ENCODE measurements at places on chromosomes 13 and 19.
A peak's percentile ranks its signal among the peaks of the same experiment; 100 is the strongest.

DNA sequence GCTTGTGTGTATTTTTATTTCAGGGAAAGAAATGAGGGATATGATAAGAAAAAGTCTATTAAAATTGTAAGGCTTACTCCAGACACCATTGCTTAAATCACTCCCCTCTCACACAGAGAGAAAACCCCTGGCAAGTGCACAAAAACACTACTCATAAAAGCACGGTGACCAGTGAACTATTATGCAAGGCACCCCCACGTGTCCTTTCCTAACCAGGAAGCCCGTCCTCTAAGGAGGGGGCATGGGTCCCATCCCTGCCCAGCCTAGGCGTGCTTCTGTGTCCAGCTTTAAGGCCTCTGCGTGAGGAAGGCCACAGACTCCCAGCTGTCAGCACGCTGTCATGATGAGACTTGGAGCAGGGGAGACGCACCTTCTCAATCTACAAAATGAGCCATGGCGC, 83.5 kb downstream of the SLC7A1 start:
- no peak for DNase-seq

DNA sequence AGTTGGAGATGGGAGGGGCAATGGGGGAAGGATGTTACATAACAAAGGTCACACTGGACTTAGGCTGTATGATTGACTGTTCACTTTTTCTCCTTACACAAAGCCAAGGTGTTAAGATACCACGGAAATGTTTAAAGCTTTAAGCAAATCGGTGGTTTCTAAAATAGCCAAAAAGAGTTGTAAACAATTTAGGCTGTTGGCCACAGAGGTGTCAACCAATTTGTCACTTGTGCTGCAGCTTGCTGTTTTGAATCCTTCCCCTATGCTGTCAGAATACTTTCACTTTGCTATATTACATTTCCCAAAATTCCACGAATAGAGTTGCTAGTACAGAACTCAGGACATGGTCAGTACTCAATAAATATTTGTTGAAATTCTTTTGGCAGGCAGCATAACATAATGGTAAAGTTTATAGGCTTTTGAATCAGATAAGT, 149.3 kb downstream of the VWA8 start:
- DNase-seq, result no peak

DNA sequence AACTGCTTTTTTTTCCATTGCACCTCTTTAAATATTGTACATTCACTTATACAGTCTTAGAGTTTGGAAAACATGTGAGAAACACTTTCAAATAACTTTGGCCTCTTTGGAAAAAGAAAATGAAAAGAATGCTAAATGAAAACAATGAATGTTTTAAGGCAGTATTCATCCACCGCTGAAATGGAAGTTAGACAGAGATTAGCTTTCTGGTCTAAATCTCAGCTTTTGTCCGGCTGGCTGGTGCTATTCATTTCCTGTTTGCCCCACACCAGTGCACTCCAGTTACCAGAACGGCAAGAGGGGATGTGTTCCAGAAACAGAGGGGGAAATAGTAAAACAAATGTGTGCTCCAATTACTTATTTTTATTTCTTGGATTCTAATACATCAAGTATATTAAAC, 1201.3 kb downstream of the EFNB2 start:
- no peak for DNase-seq

DNA sequence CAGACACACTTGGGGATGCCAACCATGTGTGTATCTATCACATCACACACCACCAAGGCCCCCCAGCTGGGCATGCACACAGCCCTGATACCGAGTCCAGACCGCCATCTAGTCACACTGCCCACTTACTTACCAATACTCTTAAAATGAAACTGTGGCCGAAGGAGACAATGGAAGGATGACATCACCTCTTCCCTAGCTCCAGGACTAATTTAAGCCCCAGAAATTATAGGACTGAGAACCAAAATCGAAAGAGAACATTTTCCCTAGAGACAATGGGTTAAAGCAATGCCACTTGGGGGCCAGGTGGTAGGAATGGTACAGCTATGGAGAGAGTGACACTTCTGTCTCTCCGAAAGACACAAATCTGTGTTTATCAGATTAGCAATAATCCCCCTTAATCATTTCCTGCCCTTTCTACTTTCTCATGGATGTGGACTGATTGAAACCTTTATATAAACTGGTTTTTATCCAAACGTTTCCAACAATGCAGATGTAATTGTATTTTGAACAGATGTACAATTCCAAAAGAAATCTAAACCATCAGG, 663 bp upstream of the GGACT start:
- DNase-seq, result no peak

DNA sequence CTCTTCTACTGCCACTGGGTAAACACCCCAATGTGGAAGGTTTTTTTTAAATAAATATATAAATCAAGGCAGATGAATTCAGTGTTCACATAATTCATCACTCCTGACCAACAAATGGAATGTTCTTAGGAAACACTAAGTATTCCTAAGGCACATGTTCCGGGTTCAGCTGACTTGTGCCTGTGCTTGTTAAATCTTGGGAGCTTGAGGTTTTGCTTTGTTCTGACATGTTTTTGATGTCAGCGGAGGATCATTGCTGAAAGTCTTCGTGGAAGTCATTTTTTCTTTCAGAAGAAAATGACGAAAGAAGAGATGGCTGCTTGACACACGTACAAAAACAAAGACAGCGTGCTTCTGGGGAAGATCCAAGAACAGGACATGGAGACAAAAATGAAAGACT, 185.8 kb downstream of the MZT1 start:
- no peak for DNase-seq

DNA sequence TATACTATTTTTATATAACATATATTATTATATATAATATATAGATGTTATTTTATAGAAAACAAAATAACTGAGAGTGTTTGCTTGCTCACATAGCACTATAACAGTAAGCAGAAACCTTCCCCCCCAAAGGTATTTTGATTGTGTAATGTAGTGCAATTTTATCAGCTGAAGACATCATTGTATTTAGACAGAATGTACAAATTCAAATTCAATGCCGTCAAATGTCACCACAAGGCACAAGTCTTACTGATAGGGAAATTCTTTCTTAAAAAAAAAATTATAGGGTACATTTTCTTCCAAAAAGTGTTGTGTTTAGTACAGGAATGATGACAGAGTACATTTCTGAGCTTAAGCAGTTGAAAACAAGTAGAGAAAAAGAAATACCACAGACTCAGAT, 1147.1 kb upstream of the SPRY2 start:
- no peak for DNase-seq

DNA sequence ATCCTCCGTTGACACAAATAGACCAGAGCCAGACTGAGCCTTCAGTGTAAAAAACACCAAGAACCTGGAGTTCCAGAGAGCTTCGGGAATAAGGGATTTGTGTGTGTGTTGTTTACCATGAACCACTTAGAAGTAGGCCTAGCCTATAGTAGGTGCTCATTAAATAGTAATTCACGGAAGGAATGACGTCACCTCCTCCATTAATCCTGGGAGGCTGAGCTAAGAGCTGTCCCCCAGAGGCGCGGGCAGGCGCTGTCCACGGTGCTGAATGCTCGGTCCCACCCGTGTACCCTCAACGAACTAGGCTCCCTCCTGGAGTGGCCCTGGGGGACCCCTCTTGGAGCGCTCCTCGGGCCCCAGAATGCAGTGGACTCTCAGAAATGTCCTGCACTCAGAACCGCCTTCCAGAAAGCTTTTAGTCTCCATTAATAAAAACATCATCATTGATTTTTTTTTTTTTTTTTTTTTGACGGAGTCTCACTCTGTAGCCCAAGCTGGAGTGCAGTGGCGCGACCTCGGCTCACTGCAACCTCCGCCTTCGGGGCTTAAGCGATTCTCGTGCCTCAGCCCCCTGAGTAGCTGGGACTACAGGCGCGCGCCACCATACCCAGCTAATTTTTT, 6.5 kb downstream of the UNC13A start:
- DNase-seq, result peak; percentile 15

DNA sequence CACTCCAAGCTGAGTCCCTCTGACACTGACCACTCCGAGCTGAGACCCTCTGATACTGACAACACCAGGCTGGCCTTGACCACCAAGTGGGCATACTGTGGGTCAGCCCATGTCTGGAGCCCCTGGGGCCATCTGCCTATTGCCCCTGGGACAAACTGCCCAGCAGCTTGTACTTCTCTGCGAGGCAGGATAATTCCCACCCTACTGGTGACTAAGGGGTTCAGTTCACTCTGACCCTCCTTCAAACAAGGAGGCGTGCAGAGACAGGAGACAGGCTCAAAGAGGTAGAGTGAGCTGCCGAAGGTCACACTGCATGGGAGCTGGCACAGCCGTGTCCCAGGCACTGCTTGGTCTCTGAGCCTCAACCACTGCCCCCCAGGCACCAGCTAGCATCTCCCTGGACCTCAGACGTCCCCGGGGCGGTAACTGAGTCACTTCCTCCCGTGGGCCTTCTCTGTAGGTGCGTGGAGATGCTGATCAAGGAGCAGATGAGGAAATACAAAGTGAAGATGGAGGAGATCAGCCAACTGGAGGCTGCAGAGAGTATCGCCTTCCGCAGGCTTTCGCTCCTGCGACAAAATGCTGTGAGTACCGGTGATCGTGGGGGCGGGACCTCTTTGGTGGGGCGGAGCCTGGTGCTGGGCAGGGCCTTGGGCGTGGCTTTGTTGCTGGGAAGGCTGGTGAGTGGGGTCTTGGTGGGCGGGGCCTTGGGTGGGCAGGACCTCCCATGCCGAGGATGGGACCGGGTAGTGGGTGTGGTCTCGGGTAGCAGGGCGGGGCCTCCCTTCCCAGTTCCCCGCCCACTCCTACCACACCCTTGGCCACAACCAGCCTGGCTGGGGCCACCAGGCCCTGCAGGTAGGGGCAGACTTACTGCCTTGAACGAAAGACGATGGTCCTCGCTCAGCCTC, 5.8 kb upstream of the USE1 start:
- peak; percentile 42 for DNase-seq

GRCh38 chr13:51697181-51697580, 106.8 kb downstream of the DHRS12 start:
- DNase-seq, result no peak

DNA sequence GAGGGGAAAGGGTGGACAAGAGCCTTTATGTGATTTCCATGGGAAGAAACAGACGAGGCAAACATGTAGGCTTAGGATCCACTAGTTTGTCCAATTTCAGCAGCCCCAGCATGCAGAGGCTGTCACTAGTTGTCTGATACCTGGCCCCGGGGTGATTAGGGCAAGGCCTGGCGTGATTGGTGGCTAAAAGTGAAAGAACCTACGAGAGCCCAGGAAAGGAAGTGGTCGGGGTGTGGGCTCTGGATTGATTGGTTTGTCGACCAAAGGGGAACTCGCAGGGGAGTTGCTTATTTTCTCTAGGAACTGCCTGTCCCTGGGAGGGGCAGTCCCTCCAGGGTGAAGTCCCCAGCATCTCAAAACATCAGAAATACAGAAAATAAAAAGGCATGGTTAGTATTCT, 64.2 kb upstream of the UQCRFS1 start:
- peak; percentile 38 for DNase-seq

DNA sequence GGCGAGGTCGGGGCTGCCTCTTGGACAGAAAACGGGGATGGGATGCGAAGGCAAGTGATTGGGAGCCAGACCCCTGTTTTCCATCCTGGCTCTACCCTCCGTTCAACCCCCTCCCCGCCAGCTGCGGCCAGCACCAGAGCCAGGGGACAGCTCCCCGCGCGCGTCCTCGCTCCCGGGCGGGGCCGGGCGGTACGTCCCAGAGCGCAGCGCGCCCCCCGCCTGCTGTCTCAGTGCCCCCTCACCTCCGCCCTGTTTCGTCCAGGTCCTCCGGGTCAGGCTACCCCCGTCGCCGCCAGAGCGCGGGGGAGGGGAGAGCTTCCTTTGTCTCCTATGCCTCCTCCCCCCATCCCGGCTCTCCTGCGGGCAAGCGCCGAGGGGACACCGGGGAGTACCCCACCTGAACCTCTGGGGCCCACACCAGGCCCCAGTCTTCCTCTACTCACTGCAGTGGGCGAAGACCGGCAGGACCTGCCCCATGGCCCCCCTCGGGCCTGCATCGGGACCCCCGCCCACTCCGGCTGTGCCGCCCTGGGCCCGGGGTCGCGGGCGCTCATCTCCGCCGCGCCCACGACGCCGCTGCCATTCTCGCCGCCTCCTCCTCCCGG, 396 bp downstream of the RTN2 start:
- no peak for DNase-seq

DNA sequence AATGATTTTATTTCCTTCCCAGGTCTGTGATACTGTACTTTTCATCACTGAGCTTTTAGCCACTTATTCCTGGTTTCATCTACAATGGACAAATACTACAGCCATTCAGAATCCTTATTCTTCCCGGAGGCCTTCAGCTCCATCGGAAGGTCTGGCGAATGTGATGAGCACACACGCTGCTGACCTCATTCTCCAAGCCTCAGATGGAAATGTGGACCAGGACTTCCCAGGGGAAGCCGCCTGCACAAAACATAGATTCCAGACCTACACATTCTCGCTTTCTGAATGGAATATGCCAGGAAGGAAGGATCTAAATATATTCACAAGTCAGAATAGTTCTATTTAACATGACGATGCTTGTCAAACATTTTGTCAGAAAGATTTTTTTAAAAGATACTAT, 75.6 kb downstream of the CDADC1 start:
- no peak for DNase-seq

DNA sequence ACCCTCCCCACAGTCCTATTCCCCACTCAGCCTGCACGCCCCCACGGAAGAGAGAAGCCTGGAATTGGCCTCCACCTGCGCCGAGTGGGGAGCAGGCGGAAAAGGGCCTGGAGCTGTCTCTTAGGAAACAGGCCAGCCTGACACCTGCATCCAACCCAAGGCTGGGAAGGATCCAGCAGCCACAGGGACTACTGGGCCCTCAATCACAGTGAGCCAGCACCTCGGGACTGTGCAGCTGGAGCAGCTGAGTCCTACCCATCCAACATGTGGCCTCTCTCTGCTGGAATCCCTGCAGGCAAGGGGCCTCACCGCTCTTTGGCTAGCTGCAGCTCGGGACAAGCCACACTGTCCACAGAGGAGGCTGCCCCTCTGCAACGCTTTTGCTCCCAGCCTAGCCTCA, 8.3 kb upstream of the EPHX3 start:
- no peak for DNase-seq

- no peak for DNase-seq
Measured at GRCh38 chr13:39200249-39200910, 162.1 kb downstream of the NHLRC3 start.

- DNase-seq, result no peak
Measured at GRCh38 chr13:43478211-43478610, 308.6 kb downstream of the ENOX1 start.

DNA sequence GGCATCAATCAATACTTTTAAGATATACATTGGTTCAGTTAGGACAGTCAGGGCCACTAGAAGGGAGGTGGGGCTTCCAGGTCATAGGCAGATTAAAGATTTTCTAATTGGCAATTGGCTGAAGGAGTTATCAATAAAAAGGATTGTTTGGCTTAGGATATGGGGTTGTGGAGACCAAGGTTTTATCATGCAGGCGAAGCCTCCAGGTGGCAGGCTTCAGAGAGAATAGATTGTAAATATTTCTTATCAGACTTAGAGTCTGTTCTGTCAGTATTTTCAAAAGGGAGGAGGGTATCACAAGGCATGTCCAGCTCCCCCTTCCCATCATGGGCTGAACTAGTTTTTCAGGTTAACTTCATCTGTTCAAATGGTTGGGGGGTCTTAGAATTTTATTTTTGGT, 77.4 kb upstream of the FARP1 start:
- no peak for DNase-seq

- no peak for DNase-seq
Measured at GRCh38 chr19:51242881-51243630, 7.8 kb upstream of the SIGLECL1 start.

GRCh38 chr19:56066152-56067023, 54.7 kb downstream of the ZNF787 start:
- DNase-seq, result peak; percentile 38

GRCh38 chr13:91211510-91211909, 136.0 kb upstream of the MIR17HG start:
- no peak for DNase-seq

- no peak for DNase-seq
Measured at GRCh38 chr13:114063545-114064449, 68.6 kb downstream of the RASA3 start.

GRCh38 chr19:50550594-50550966, 17.7 kb downstream of the LRRC4B start:
- DNase-seq, result no peak

All from stimulated activated CD8-positive, alpha-beta memory T cell treated with anti-CD3 and anti-CD28 coated beads, Interleukin-4, amount 100 ng/mL, for 24 hours (primary cell).